Kidney (tissue), 22 donors: ENCODE measurements at places on chromosomes 16 and 17. TPM values are rescaled to one million over a fixed set of nuclear protein-coding genes. Genes with fewer than 3 reads are reported as not detected.

The GALK1 gene
- polyA plus RNA-seq: 105 TPM

The VMO1 gene
- polyA plus RNA-seq: 2.5 TPM

The KCNJ2 gene
- polyA plus RNA-seq: 0.71 TPM

The SPOP gene
- polyA plus RNA-seq: 28.2 TPM

DNA sequence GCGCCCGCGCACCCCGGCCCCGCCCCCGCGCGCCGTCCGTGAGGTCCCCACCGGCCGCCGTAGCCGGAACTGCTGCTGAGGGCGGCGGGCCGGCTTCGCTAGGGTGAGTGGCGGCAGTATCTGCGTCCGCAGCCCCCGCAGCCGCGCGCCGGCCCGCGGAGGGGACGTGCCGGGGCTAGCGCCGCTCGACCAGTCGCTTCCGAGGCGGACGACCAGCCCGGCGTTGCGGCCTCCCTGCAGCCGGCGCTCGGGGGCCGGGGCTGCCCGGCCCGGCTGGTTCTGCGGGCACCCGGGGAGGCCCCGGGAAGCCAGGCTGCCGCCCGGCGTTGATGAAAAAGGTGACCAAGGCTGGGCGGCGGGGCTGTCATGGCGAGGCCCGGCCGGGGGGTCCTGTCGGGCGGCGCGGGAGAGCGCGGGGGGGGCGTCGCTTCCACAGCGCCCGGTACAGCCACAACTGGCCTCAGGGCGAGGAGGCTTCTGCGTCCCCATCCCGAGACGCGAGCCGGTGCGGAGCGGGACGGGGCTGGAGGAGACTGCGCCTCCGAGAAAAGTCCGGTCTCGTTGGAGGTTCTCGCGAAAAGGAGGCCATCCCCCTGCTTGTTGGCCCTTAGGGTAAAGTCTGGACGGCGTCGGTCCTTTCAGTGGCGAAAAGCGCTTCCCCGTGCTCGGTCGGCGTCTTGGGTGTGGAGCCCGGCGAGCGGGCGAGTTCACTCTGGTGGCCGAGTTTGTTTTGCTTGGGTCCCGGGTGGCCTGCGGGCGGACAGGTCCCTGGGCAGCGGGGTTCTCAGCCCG, at the start of gene CRAMP1:
TSS of gene CRAMP1 (plus strand) at position 41 of the 792 bp plus-strand sequence. CDS start 2,280 bp downstream, outside the sequence.
- H3K4me3 ChIP-seq: peak within 1 kb of the TSS; percentile 77
- peaks cover 26% of the 10 kb centered on the region for H3K4me1 ChIP-seq
- DNase-seq: peak; percentile 29
- peak within 1 kb of the TSS; percentile 47 for H3K27ac ChIP-seq
- H3K36me3 ChIP-seq: peaks cover 4% of the 10 kb centered on the region
- no peaks in the 10 kb centered on the region for H3K27me3 ChIP-seq

DNA sequence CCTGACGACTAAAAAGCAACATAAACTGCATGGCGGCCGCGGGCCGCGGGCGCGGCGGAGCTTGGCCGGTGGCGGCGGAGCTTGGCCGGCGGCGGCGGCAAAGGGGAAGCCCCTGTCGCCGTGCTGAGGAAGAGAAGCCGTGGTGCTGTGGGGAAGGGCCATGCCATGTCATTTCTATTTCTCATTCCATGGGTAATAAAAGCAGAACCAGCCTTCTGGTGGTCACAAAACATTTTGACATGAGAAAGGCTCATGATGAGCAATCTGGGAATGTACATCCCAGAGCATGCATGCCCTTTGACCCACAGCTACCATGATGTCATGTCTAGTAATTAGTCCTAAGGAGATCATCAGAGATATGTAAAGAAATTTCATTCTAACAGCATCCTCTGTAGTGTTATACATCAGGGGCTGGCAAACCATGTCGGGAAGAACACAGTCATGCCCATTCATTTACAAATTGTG, 23.9 kb upstream of the HEATR6 start:
- no peaks in the 10 kb centered on the region for H3K36me3 ChIP-seq
- peak; percentile 70 for DNase-seq
- no peak overlapping the region for H3K4me3 ChIP-seq
- no peaks in the 10 kb centered on the region for H3K27me3 ChIP-seq
- no peak overlapping the region for H3K27ac ChIP-seq

- no peak overlapping the region for H3K4me3 ChIP-seq
- no peaks in the 10 kb centered on the region for H3K4me1 ChIP-seq
- H3K27ac ChIP-seq: no peak overlapping the region
- DNase-seq: peak; percentile 43
Observed at GRCh38 chr17:39751016-39751543, 13.3 kb downstream of the GRB7 start.

- H3K4me3 ChIP-seq: no peak overlapping the region
- no peak overlapping the region for H3K27ac ChIP-seq
- no peaks in the 10 kb centered on the region for H3K27me3 ChIP-seq
- no peak for DNase-seq
- H3K36me3 ChIP-seq: no peaks in the 10 kb centered on the region
Observed at GRCh38 chr16:10589109-10589508, 8.7 kb upstream of the EMP2 start.

DNA sequence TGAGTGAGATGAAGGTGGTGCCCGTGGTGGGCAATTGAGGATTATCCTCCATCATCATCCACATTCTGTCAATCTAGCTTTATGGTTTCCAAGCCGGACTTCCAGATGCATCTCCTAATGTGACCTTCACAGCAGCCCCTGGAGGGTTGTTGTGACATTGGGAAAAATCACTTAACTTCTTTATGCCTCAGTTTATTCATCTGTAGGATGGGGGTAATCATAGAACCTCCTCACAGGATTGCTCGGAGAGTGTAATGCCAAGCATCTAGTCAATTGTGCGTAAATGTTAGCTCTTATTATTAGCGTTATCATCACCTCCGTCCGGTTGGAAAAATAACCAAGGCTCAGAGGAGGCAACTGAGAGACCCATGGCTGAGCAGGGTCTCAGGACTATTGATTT, 214.0 kb downstream of the CCDC182 start:
- H3K36me3 ChIP-seq: no peaks in the 10 kb centered on the region
- no peaks in the 10 kb centered on the region for H3K27me3 ChIP-seq
- H3K27ac ChIP-seq: peak overlapping the region; percentile 27
- H3K4me1 ChIP-seq: peaks cover 19% of the 10 kb centered on the region
- H3K4me3 ChIP-seq: peak overlapping the region; percentile 61

GRCh38 chr16:88789594-88789993, 4.6 kb upstream of the PIEZO1 start:
- no peaks in the 10 kb centered on the region for H3K4me1 ChIP-seq
- no peaks in the 10 kb centered on the region for H3K27me3 ChIP-seq
- H3K4me3 ChIP-seq: no peak overlapping the region
- no peak for DNase-seq
- H3K36me3 ChIP-seq: no peaks in the 10 kb centered on the region

DNA sequence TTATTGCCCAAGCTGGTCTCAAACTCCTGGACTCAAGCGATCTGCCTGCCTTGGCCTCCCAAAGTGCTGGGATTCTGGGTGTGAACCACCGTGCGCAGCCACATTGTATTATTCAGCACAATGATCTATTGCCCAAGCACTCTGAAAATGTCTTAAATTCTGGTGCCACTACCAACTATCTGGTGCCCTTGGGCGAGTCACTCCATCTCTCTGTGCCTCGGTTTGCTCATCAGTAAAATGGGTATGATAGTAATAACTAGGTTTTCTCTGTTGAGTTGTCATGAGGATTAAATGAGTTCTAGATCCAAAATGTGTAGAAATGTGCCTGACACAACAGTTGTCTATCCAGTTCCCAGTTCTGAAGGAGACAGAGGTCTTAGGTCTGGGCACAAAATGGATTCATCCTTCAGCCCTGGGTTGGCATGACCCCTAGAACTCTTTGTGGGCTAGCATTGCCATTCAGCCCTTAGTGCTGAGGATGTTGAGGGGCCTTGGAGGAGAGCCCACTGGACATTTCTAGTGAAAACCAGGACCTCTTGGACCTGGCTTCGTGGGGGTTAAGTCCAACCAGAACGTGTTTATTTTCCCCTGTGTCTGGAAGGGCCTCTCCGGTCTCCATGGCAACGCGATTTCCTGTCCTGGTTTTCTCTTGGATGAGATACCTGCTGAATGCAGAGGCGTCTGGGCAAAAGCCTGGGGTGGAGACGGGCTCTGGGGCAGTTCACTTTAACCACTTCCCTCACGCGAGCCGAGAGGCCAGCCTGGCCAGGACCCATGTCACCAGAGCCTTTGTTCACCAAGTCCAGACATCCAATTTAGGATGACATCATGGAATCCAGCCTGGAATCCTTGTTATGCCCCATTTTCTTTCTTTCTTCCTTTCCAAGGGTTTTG, 43.7 kb upstream of the TNRC6A start:
- H3K27ac ChIP-seq: no peak overlapping the region
- H3K4me3 ChIP-seq: no peak overlapping the region
- H3K27me3 ChIP-seq: no peaks in the 10 kb centered on the region
- peaks cover 4% of the 10 kb centered on the region for H3K4me1 ChIP-seq
- no peaks in the 10 kb centered on the region for H3K36me3 ChIP-seq

DNA sequence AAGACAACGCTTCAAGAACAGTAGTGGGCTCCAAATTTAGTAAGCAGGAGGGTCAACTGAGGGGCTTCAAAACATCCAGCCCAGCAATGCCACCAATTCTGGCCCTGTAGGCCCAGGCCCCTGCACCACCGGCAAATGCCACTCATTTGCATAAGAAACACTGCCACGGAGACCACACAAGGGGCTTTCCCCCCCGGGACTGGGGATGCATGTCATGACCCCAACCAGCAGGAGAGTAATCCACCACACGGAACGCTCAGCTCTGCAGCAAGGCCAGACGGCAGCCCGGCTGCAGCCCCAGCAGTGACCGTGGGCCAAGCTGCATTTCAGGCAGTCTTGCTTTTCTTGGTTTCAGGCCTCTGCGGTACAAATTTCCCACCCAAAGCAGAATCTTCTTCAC, 14.1 kb downstream of the TMEM11 start:
- peaks cover 5% of the 10 kb centered on the region for H3K36me3 ChIP-seq
- no peak overlapping the region for H3K4me3 ChIP-seq
- no peaks in the 10 kb centered on the region for H3K27me3 ChIP-seq
- no peaks in the 10 kb centered on the region for H3K4me1 ChIP-seq

DNA sequence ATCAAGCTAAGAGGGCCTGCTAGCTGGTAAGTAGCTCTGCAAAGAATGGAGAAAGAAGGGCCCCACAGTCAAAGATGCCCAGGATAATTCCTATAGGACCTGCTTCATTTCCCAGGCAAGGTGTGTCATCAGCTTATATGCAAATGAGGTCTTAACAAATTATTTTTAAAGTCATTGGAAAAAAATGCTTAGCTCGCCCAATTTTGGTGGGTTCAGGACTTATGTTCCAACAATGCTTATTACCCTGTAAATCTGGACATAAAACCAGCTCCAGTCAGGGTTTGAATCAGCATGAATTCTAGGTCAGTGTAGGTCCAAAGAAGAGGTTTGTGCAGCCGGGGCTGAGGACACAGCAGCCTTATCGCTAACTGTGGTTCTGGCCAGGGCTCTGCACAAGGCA, 25.4 kb downstream of the ACLY start:
- H3K27me3 ChIP-seq: no peaks in the 10 kb centered on the region
- DNase-seq: no peak
- no peak overlapping the region for H3K4me3 ChIP-seq
- H3K27ac ChIP-seq: no peak overlapping the region
